ENCODE measurements at places on chromosomes 12 and 14.
A peak's percentile ranks its signal among the peaks of the same experiment; 100 is the strongest.

GRCh38 chr12:125202421-125202820 is 137.2 kb downstream of the AACS start:
- no peak for DNase-seq

GRCh38 chr12:47147739-47148138 is 68.0 kb upstream of the AMIGO2 start:
- no peak for DNase-seq

GRCh38 chr14:61250063-61250462 is 31.1 kb downstream of the TMEM30B start:
- no peak for DNase-seq

- no peak for DNase-seq
These were observed 3.2 kb downstream of the CCDC88C start for GRCh38 chr14:91414475-91414833.

DNA sequence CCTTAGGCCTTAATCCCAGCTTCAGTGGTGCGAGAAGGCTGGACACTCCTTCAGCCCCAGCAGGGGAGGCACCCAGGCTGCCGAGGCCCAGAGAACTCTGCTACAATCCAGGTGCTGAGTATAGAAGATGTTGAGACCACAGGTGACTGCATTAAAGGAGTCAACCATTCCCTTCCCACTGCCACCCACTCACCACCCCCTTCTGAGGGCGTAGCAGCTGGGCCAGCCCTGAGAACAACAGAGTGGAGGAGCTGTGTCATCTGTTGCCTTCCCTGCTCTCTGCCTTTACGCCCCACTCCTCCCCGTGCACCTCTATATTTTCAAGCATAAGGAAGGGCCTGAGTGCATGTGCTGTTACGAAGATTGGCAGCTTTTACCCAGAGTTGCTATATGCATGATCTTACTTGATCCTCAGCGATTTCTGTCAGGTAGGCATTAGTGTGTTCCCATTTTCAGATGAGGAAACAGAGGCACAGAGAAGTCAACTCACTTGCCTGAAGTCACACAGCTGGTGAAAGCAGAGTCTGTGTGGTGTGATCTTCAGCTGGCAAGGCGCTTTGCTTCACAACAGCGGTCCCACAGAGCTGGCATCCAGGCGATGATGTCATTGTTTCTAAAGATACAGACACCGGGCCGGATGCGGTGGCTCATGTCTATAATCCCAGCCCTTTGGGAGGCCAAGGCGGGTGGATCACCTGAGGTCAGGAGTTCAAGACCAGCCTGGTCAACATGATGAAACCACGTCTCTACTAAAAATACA is 46.7 kb downstream of the RIN3 start:
- DNase-seq, result no peak

DNA sequence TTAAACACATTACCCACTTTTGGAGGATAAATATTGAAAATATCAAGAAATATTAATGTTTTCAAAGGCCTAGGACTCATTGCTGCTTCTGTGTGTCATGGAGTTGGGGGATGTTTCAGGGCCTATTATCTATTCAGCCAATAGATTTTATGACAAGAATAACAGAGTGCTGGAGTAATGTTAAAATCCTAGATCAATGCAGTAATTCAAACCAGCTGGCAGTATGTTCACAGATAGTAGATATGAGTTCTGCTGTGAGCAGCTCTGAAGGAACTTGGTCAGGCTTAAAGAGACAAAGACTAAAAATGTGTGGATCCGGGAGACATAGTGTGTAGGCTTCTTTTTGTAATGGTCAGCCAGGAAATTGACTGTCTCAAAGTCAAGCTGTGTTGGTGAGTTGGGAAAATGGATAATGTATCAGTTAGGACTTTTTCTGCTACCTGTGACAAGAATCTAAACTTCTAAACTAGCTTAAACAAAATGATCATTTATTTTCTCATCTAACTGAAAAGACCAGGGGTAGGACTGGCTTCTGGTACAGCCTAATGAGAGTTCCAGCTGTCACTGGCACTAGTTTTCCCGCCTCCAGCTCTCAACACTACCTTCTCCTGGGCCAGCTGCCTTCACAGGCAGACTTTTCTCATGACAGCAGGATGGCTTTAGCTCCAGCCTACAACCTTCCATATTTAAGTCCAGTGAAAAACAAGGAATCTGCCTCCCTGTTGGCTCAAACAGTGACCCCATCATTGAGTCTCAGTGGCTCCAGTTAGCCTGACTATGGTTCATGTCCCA is 16.3 kb upstream of the POLR3B start:
- DNase-seq, result no peak

GRCh38 chr12:57775563-57776246 is 3.3 kb downstream of the EEF1AKMT3 start:
- no peak for DNase-seq

- DNase-seq, result no peak
These were observed 53.1 kb downstream of the SYNE3 start for GRCh38 chr14:95463171-95463901.

DNA sequence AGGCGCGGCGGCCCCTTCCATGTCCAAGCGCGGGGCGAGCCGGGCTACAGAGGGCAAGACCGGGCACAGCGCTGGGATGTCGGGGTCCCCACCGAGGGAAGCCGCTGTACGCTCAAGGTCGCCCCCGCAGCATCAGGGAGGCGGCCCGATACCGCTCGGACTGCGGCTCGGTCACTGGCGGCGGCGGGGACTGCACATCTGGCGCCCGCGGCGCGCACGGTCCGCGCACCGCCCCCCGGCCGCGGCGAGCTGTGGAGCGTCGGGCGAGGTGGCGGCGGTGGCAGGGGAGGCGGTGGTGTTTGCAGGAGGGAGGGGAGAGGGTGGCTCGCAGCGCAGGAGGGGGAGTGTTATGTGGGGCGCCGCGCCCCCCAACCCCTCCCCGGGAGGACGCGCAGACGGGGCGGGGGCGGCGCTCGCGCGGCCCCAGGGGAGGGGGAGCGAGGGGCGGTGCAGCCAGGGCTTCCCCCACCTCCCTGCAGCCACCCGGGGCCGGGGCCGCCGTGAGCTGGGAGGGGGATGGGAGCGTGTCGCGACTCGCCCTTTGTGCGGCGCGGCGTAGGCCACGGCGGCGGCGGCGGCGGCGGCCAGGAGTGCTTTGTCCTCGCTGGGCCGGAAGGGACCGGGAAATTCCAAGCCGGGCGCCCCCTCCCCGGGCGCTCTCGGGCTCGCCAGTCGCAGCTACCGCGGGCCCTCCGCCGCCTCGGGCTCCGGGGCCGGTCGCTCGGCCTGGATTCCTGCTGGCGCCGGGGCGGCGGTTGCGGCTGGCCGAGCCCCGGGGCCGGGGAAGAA is at the start of gene NUAK1:
NUAK1 (minus strand) TSS at position 322 of the 789 bp plus-strand sequence; CDS start at position 21, 301 bp downstream.
- no peak for DNase-seq

DNA sequence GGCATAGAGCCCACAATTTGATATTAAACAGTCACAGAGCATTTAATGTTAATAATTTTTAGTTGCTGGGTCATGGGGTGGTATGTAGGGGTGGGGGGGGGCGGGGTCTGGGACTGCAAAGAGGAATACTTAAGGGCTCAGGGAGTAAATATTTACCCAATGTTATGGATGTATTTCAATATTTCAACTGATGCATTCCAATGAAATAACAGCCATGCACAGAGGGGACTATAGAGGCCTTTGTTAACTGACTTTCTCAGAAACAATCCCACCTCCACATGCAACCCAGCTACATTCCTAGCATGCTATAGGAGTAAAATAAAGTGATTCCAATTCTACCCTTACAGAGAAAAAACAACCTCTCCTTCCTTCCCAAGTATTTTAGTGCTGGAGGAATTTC is 7.9 kb upstream of the BBS10 start:
- no peak for DNase-seq

DNA sequence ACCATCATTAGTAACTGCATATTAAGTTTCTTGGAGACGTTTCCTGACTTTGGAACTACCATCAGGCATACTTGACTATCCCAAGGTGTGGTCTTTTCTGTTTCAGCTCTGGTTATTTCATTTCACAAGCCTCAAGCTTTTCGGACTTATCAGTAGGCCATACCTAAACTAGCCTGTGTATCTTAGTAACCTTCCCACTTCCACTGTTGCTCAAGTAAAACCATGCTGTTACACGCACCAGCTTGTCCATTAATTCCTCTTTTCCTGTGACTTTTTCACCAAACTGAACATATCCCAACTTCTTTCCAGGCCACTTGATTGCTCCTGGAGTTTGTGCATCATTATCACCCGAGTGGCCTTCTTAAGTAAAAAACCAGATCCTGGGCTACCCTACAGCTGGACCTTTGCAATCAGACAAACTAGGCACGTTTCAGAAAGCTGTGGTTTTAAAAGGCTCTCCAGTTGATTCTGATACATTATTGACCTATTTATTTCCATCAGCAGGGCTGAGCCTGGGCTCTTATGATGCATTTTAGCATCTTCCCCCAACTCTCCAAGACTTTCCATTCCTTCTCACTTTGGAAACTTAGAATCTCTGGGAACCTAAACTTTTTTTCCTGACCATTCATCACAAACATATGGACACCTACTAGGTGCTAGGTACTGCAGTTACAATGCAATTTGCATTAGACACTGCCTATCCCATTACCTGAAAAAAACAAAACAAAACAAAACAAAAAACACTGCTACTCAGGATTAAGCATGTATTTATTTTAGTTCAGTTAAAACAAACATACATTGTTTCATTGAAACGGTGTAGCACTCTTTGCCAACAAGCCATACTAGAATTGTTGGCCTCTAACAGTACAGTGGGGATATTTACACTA is 14.9 kb downstream of the SLC38A2 start:
- DNase-seq, result no peak

GRCh38 chr12:64560396-64561301 is 49.6 kb upstream of the RASSF3 start:
- DNase-seq, result no peak

GRCh38 chr12:55829967-55830600 is 697 bp upstream of the DNAJC14 start:
- DNase-seq, result peak; percentile 21

GRCh38 chr12:120376009-120376408 is 7.0 kb upstream of the MSI1 start:
- DNase-seq, result no peak

DNA sequence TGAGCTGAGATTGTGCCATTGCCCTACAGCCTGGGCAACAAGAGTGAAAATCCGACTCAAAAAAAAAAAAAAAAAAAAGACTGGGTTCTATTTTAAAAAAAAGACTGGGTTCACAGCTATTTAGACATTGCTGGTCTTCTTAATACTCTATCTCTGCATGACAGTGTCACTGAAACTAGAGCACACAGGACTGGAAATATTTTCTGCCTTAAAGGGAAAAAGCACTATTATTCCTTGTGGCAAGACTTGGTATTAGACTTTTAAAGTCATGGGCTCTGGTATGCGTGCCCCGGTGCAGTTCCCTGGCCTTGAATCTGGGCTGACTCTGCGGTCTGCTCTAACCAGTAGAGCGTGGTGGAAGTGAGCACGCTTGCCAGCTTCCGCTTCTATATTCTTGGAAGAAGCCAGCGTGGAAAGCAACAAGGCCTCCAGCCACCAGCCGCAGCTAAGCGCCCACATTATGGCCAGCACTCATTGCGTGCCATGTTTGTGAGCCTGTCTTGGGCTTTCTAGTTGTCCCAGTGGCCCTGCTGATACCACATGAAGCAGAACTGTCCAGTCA is 31.3 kb downstream of the PRKAB1 start:
- no peak for DNase-seq

DNA sequence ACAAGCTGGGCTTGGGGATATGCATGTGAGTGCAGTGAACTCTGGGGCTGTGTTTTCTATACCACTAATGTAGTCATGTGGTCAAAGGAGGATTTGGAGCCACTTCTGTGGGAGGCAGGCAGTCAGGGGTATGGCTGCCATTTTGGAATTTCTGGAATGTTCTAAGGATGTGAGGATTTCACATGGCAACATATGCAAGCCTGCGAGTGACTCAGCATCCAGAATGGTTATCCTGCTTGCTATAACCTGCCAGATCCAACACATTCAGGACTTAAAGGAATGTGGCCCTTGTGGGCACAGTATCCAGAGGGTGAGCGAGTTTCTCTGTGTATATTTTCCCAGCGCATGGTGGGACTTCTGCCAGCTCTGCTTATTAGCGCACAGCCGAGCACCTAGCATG is 249.2 kb upstream of the PWP1 start:
- DNase-seq, result no peak

GRCh38 chr12:12600659-12601058 is 11.0 kb upstream of the CREBL2 start:
- no peak for DNase-seq

GRCh38 chr12:130922511-130922953 is 31.2 kb upstream of the ADGRD1 start:
- DNase-seq, result no peak
